ENCODE measurements at places on chromosomes 13 and 19.

DNA sequence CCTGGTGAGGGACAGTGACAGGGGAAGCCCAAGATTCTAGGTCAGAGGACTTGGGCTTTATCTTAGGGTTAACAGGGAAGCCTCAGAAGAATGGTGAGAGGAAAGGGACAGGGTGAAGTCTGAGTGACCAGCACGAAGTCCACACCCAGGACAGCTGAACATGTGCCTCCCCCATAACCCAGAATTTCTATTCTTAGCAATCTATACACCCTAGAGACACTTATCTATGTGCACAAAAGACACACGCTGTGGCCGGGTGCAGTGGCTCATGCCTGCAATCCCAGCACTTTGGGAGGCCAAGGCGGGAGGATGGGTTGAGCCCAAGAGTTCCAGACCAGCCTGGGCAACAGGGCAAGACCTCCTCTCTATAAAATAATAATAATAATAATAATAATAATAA lies 11.1 kb upstream of the OLFM2 start:
- DNase-seq, result no peak

DNA sequence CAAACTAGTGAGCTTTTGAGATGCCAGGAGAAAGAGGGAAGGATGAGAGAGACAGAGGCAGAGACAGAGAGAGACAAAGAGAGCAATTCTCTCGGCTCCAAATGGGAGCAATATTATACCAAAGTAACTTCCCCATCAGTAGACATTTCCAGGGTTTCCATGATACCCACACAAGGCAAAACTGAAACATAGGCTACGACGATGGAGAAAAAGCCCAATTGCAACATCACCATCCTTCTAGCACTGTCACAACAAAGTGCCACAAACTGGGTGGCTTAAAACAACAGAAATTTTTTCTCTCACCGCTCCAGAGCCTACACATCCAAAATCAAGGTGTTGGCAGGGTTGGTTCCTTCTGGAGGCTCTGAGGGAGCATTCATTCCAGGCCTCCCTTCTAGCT lies 81.4 kb downstream of the KCTD12 start:
- DNase-seq, result no peak

GRCh38 chr13:78239714-78240113 lies 321.1 kb upstream of the EDNRB start:
- DNase-seq, result no peak

DNA sequence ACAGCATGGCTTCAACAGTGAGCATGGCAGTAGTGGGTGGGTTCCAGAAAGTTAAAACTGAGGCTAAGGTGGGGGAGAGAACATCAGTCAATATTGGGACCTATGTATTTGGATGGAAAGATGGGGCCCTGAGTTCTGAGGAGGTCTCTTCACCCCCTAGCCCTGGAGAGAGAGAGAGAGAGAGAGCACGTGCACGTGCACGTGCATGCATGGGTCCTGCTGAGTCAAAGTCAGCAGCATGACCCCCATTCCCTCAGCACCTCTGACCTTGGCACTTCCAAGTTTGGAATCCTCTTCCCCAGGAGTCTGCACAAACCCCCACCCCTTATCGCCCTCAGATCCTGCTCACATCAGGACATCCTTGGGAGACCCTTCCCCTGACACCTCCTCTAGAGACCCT lies 32.5 kb upstream of the CEACAM1 start:
- DNase-seq, result no peak

- DNase-seq, result no peak
Observed at GRCh38 chr19:6735181-6735911, 2.0 kb downstream of the GPR108 start.

GRCh38 chr13:33090755-33091414 lies 74.7 kb downstream of the KL start:
- DNase-seq, result no peak

DNA sequence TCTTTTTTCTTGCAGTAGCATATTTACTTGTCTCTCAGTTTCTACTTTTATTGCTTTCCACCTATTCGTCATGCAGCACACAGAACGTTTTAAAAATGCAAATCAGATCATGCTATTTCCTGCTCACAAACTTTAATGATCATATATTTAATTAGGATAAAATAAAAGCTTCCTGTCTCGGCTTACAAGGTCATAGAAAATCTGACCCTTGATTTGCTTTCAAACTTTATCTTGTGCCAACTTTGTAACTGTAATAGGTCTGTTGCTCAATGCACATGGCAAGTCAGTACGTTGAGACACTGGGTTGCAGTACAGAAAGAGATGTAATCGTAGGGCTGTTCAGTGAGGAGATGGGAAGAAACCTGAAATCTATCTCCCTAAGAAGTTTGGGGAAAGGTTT lies 95.6 kb upstream of the CSNK1A1L start:
- no peak for DNase-seq

DNA sequence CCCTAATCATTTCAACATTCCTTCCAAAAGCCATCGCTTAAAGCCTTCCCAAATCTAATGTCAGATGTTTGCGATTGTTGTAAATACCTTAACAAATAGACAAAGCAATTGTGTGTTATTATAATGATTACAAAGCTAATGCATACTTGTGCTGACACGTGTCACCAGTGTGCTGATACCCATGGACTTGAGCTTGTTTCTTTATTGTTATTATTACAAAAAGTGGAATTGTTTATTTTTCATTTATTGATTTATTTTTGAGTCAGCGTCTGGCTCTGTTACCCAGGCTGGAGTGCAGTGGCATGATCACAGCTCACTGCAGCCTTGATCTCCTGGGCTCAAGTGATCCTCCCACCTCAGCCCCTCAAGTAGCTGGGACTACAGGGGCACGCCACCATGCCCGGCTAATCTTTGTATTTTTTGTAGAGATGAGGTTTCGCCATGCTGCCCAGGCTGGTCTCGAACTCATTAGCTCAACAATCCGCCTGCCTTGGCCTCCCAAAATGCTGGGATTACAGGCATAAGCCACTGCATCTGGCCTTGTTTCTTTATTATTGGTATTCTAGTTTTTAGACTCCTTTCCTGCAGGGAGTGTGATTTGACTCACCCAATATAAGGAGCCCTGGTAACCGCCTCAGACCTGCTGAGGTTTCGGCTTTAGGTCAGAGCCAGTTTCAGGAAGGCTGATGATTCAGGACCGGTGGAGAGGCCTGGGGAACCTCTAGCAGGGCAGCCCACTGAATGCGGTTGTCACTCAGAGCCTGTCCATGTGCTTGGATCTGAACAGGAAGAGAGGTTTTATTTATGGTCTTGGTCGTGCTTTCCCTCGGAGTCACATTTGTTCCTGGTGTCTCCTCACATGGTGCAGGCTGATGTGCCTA lies 2.1 kb upstream of the FBXO17 start:
- peak; percentile 70 for DNase-seq

DNA sequence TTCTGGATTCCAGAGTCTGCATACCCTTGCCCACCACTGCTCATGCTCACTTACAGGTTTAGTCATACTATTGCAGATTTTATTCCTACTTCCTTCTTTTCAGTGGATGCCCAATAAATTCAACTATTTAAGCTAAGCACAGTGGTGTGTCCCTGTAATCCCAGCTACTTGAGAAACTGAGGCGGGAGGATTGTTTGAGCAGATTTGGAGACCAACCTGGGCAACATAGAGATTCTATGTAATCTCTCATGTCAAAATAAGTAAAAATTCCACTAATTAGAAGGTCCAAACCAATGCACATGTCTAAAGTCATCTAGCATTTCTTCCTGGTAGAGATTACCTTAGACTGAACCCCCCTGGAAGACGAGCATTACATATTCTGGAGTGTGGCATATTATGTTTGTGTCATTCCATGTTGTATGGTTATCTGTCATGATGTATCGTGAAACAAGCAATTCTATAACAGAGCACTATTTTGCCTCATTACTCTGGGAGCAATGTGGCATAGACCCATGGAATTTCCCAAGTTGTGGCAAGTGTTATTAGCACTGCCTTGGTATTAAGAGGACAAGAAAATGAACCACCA lies 8.3 kb downstream of the HMGB1 start:
- no peak for DNase-seq

GRCh38 chr13:50990818-50991506 lies 81.4 kb downstream of the RNASEH2B start:
- no peak for DNase-seq

DNA sequence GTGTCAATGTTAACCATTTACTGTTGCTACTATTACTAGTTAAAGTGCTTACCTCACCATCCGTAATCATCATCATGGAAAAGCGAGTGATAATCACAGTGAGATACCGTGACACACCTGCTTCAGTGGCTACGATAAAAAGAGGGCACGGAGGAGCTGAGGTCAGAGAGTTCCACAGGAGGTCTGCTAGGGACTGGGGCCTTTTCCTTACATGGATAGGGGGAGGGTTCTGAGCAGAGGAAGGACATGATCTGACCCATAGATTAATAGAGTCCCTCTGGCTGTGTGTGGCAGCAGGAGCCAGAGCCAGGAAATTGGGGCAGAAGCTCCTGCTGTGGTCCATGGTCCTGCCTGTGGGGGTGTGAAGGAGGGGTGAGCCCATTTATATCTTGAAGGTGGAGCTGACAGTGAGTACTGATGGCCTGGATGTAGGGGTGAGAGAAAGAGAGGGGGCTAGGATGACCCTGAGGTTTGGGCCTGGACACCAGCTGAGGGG lies 136.7 kb downstream of the SIPA1L3 start:
- no peak for DNase-seq

GRCh38 chr13:83219832-83220231 lies 662.4 kb downstream of the SLITRK1 start:
- DNase-seq, result no peak

DNA sequence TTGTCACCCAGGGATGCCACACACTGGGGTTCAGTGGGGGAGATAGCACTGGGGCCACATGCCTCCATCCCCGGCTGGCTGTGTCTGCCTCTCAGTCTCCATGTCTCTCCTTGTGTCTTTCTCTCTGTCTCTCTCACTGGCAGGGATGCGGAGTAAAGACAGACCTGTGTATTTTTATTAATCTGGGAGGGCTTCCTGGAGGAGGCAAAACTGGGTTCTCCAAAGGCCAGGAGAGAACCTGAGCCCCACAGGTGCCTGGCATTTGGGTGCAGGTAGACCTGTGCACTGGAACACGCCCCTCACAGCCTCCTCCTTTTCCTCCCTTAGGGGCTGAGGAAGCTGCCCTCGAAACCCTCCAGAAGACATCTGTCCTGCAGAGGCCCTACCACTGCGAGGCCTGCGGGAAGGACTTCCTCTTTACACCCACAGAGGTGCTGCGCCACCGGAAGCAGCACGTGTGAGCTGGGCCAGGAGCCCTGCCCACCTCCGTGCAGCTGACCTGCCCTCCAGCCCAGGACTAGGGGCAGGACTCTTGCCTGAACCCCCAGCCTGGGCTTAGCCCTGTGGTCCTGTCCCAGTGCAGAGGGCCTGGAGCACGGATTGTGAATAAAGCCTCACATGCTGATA lies 32.7 kb downstream of the DHX34 start:
- no peak for DNase-seq

- peak; percentile 91 for DNase-seq
Observed at GRCh38 chr19:50147462-50148423, 15.3 kb downstream of the IZUMO2 start.

DNA sequence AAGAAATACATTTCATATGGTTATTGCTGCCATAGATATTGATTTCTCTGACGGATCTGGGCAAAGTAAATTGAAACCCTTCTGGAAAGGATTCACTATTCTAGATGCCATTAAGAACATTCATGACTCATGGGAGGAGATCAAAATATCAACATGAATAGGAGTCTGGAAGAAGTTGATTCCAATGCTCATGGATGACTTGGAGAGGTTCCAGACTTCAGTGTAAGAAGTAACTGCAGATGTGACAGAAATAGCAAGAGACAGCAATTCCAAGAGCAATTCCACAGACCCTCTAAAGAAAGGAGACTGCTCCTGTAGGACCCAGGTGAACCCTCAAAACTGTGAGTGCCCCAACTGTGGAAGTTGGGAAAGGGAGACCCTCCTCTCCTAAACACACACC lies 30.9 kb upstream of the KCTD12 start:
- no peak for DNase-seq

DNA sequence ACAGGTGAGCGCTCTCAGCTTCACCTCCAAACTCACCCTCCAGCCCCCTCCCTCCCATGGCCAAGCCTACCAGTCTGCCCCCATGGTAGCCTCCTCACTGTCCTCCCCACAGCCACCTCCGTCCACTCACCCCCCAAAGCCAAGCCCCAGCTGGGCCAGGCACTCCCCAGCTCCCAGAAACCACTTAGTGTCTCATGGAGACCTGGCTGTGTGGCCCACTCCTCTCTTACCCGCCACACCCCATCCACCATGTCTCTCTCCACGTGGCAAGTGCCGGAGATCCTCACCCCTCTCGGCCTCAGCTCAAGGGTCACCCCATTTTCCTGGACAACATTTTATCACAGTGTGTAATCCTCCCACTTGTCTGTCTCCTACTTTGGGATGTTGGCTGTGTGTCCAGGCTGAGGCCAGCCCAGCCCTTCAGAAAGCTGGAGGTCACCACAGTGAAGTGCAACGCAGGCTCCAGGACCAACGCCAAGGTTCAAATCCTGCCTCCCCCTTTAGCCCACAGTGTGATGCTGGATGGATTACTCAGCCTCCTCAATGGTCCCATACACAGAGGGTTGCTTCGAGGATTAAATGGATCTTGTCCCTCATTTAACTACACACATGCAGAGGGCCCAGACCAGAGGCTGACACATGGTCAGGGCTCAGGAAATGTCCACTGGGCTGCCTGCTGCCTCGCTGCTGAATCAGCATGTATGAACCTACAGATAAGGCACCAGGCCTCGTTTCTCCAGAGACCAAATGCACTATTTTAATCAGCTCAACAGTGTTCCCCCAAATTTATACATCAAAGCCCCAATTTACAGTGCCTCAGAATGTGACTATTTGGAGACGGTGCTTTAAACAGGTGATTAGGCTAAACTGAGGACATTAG lies 71.3 kb downstream of the CEBPG start:
- DNase-seq, result no peak

- DNase-seq, result no peak
Observed at GRCh38 chr19:10718205-10719196, 622 bp downstream of the DNM2 start.

- DNase-seq, result no peak
Observed at GRCh38 chr13:107554460-107554859, 660.9 kb downstream of the LIG4 start.

DNA sequence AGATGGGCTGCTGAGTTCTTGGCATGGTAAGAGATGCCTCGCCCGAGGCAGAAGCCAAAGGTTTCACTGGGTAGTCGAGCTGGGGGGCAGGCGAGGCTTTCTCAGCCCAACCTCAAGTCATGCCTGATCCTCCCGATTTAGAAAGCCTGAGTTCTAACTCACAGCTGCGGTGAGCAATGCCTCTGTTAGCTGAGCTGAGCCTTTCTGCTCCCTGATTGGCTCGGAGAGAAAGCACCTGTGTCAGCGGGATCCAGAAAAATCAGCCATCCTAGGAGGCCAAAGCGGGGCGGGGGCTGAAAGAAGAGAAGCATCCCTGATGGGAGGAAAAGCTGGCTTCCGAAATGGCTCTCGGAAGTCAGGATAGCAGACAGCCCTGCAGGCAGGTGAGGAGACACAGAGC lies 44.7 kb downstream of the CACNA1A start:
- no peak for DNase-seq
